Vagina (tissue), 2 donors: ENCODE measurements at places on chromosomes 4 and X.

DNA sequence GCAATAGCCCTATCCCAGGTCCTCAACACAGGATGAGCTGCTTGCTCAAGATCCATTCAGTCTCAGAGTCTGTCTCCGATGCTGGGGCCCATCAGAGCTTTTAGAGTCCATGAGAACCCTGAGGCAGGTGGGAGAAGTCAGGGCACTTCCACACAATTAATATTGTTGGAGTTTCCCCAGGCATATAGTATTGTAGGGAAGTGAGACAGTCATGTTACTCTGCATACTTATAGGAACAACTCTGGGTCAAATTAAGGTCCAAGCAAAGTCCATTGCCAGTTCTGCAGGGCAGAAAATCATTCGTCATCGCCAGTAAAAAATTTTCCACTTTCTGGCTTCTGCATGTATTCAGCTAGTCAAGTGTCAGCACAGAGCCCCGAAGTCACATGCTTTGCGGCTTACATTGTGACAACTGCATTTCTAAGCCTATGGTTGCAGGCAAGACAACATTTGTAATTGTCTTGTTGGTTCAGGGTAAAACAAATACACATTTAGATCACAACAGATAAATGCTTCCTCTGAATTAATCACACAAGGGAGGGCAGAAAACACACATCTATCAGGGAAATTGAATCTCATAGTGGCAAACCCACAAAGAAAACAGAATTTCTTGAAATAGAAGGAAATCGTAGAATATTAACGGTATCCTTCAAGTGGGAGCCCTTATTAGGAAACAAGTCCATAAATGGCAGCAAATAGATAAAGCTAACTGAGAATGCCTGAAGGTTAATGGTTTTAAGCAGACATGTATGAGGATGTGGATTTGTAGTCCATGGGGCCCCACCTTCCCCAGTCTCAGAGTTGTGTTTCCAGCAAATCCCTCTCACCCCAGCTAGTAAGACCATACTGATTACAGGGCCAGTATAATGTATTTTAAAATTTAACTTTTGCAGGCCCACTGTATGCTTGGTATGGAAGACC, 412.1 kb upstream of the RASGEF1B start:
- H3K27me3 ChIP-seq: no peaks in the 10 kb centered on the region
- no peaks in the 10 kb centered on the region for H3K4me1 ChIP-seq
- H3K36me3 ChIP-seq: no peaks in the 10 kb centered on the region
- H3K4me3 ChIP-seq: no peak overlapping the region
- DNase-seq: no peak
- no peak overlapping the region for H3K27ac ChIP-seq

DNA sequence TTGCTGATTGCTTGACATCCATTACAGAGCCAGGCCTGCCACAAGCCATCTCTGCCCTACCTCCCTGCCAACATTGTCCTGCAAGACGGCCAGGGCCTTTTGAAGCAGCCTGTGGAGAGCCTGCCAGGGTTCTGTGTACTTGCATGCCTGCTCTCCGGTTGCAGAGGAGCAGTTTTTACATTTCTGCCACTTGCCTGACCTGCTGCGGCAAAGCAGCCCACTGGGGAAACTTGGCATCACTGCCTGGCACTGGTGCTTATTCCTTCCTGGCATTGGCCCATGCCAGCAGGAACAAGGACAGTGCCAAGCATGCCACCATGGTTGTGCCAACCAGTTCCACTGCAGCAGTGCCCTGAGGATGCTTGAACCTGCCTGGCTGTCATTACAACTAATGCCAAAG, 167.1 kb downstream of the NHS start:
- H3K27ac ChIP-seq: no peak overlapping the region
- no peak for DNase-seq
- peaks cover 6% of the 10 kb centered on the region for H3K4me1 ChIP-seq
- H3K27me3 ChIP-seq: no peaks in the 10 kb centered on the region
- H3K36me3 ChIP-seq: no peaks in the 10 kb centered on the region
- no peak overlapping the region for H3K4me3 ChIP-seq

DNA sequence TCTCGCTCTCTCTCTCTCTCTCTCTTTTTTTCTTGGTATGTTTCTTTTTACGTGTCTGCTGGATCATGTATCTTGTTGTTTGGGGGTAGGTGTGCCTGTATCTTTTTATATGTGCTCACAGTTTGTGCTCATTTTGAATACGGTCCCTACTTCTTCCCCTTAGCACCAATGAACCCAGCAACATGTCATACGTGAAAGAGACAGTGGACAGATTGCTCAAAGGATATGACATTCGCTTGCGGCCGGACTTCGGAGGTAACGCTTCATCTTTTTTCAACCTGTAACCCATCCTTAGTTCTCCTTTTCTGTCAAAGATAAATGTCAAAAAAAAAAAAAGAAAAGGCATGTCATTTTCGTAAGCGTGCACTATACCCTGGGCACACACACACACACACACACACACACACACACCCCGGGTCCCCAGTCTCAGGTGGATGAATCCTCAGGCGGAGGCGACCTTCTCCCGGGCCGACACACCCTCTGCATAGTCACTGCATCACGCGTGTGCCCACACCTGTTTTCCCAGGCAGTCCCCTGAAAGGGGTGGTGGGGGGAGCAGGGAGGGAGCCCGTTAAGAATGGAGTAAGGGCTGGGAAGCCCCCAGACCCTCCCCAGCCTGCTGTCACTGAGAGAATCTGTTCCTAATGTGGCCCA, 511 bp downstream of the GABRB1 start:
- H3K4me3 ChIP-seq: peak overlapping the region; percentile 35
- H3K4me1 ChIP-seq: peaks cover 8% of the 10 kb centered on the region
- H3K27me3 ChIP-seq: no peaks in the 10 kb centered on the region
- DNase-seq: no peak
- H3K27ac ChIP-seq: no peak overlapping the region

GRCh38 chr4:8314691-8315255, 45.2 kb downstream of the HTRA3 start:
- H3K27ac ChIP-seq: no peak overlapping the region
- DNase-seq: peak; percentile 65
- no peak overlapping the region for H3K4me3 ChIP-seq

- H3K4me3 ChIP-seq: no peak overlapping the region
- H3K4me1 ChIP-seq: no peaks in the 10 kb centered on the region
- H3K27me3 ChIP-seq: no peaks in the 10 kb centered on the region
- H3K27ac ChIP-seq: no peak overlapping the region
Measured at GRCh38 chr4:97531351-97531750, 611.9 kb downstream of the STPG2 start.

DNA sequence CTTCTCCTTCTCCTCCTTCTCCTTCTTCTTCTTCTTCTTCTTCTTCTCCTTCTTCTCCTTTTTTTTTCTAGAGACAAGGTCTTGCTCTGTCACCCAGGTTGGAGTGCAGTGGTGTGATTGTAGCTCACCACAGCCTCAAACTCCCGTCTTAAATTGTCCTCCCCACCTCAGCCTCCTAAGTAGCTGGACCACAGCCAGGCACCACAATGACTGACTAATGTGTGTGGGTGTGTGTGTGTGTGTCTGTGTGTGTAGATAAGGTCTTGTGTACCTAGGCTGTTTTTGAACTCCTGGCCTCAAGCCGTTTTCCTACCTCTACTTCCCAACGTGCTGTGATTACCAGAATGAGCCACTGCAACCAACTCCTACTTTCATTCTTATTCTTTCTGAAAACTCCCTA, 390.9 kb downstream of the ADAM29 start:
- H3K36me3 ChIP-seq: no peaks in the 10 kb centered on the region
- H3K27me3 ChIP-seq: no peaks in the 10 kb centered on the region
- no peak overlapping the region for H3K27ac ChIP-seq
- no peak overlapping the region for H3K4me3 ChIP-seq

GRCh38 chrX:17603196-17603595, 134.1 kb upstream of the SCML1 start:
- H3K4me1 ChIP-seq: peaks cover 14% of the 10 kb centered on the region
- no peak overlapping the region for H3K4me3 ChIP-seq
- H3K36me3 ChIP-seq: no peaks in the 10 kb centered on the region
- no peak overlapping the region for H3K27ac ChIP-seq
- H3K27me3 ChIP-seq: no peaks in the 10 kb centered on the region

DNA sequence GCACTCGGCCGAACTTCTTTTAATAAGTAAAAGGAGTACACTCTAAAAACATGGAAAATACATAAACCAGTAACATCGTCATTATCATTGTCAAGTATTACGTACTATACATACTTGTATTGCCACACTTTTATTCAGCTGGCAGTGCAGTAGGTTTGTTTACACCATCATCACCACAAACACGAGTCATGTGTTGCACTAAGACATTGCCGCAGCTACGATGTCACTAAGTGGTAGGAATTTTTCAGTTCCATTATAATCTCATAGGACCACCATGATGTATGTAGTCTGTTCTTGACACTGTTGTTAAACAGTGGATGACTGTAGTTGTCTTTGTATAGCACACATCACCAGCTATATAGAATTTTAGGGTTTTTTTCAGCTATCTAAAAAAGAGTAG, 48.0 kb upstream of the TMEM131L start:
- DNase-seq: no peak
- no peaks in the 10 kb centered on the region for H3K4me1 ChIP-seq
- H3K4me3 ChIP-seq: no peak overlapping the region
- no peaks in the 10 kb centered on the region for H3K36me3 ChIP-seq
- no peaks in the 10 kb centered on the region for H3K27me3 ChIP-seq

DNA sequence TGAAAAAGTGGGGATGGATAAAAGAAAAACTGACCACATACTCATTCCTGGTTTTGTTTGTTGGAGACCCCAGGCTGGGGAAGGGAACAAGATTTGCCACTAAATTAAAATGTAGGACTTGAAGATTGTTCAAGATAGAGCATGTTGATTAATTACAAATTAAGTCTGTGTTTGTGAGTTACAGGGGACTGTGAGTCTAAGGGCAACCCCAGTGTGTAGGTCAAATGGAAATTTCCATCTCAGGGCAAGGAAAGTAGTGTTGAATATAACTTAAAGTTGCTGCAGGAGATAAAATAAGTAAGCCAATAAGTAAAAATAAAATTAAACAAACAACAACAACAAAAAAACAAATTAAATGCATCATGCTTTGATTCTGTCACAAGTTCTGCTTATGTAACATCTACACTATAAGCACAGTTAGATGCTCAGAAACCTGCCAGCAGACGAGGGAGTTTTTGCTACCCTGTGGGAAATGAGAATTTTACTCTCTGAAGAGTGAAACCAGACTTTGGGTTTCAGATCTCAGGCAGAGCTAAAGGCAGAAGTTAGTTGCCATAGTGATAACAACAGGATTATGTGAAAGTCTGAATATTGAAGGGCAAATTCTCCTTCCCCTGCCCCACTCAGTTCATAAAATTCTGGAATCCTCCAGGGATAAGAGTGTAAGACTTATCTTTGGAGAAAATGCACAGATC, 352.3 kb downstream of the GRXCR1 start:
- H3K4me1 ChIP-seq: no peaks in the 10 kb centered on the region
- no peak overlapping the region for H3K4me3 ChIP-seq
- H3K27ac ChIP-seq: no peak overlapping the region
- H3K27me3 ChIP-seq: no peaks in the 10 kb centered on the region
- no peaks in the 10 kb centered on the region for H3K36me3 ChIP-seq

GRCh38 chrX:53474707-53475106, 40.5 kb upstream of the HSD17B10 start:
- H3K4me3 ChIP-seq: no peak overlapping the region
- H3K36me3 ChIP-seq: no peaks in the 10 kb centered on the region
- no peak for DNase-seq
- no peak overlapping the region for H3K27ac ChIP-seq
- no peaks in the 10 kb centered on the region for H3K27me3 ChIP-seq
- H3K4me1 ChIP-seq: no peaks in the 10 kb centered on the region

GRCh38 chr4:42750091-42750490, 93.2 kb upstream of the ATP8A1 start:
- H3K36me3 ChIP-seq: no peaks in the 10 kb centered on the region
- no peaks in the 10 kb centered on the region for H3K27me3 ChIP-seq
- no peak overlapping the region for H3K27ac ChIP-seq
- H3K4me3 ChIP-seq: no peak overlapping the region
- no peak for DNase-seq

GRCh38 chr4:101160792-101161592, 186.3 kb downstream of the PPP3CA start:
- no peak overlapping the region for H3K4me3 ChIP-seq
- H3K36me3 ChIP-seq: no peaks in the 10 kb centered on the region
- no peaks in the 10 kb centered on the region for H3K27me3 ChIP-seq
- no peak for DNase-seq
- no peak overlapping the region for H3K27ac ChIP-seq

GRCh38 chrX:39298821-39299220, 497.6 kb downstream of the MID1IP1 start:
- no peak overlapping the region for H3K27ac ChIP-seq
- no peaks in the 10 kb centered on the region for H3K27me3 ChIP-seq
- DNase-seq: no peak

DNA sequence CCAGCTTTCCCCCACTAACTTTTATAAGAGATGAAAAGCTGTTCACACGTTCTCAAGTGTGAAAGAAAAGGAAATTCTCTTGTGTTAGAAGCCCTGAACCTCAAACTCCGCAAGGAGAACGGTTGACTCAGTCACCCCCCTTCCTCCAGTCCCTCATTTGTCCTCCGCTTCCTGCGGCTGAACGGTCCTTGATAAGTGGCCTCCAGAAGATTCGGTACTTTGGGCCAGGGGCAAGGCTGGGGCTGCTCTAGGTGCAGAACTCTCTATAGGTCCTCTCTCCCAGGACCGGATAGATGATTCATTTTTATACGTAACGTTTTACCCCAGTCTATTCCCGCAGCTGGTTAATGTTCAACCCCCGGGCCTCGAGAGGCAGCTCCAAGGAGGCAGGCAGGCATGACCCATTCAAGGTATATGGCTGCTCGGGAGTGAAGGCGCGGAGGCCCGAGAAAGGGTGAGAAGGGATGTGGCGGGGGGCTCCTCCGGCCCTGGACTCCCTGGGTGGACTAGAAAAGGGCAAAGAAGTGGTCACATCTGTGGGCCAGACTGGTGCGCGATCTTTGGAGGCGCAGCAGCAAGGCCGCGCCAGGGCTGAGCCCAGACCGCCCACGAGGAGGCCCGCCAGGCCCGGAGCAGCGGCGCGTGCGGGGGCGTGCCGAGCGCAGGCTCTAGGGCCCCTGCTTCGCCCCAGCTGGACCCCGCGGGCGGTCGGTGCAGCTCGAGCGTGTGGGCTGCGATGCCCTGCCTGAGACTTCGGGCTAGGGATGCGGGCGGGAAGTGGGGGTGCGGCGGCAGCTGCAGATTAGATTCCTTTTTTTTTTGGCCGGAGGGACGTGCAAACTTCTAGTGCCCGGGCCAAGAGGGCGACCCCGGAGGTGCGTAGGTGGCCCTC, 11.7 kb downstream of the PITX2 start:
- no peaks in the 10 kb centered on the region for H3K36me3 ChIP-seq
- peaks cover 4% of the 10 kb centered on the region for H3K27me3 ChIP-seq
- H3K4me1 ChIP-seq: peaks cover 9% of the 10 kb centered on the region
- H3K4me3 ChIP-seq: no peak overlapping the region
- DNase-seq: no peak

DNA sequence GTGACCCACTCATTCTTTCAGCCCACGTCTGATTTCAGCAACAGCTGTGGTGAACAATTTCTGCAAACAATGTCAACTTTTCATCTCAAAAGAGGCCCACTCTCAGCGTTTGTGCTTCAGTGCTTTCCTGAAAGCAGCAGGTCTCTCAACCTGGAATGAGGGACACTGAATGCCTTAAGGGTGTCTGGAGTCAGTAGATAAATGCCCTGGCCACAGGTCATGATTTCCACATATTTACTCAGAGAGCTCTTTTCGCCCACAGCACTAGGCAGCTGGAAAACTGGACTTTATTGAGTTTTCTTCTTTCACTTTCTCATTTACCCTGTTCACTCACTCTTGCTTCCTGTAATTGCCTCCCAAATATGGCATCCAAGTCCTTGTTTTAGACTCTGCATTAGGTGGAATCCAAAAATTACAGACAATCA, 52.8 kb downstream of the NPFFR2 start:
- no peaks in the 10 kb centered on the region for H3K27me3 ChIP-seq
- no peaks in the 10 kb centered on the region for H3K36me3 ChIP-seq
- no peak for DNase-seq

GRCh38 chr4:147749811-147750321, 18.0 kb downstream of the ARHGAP10 start:
- H3K4me1 ChIP-seq: peaks cover 21% of the 10 kb centered on the region
- DNase-seq: no peak
- no peaks in the 10 kb centered on the region for H3K27me3 ChIP-seq
- H3K4me3 ChIP-seq: no peak overlapping the region
- H3K36me3 ChIP-seq: no peaks in the 10 kb centered on the region
